Stimulated activated CD4-positive, alpha-beta T cell treated with anti-CD3 and anti-CD28 coated beads, Interleukin-1b, Interleukin-23, amount 100 ng/mL, for 1 hour (primary cell): ENCODE measurements at places on chromosomes 2 and 18.

DNA sequence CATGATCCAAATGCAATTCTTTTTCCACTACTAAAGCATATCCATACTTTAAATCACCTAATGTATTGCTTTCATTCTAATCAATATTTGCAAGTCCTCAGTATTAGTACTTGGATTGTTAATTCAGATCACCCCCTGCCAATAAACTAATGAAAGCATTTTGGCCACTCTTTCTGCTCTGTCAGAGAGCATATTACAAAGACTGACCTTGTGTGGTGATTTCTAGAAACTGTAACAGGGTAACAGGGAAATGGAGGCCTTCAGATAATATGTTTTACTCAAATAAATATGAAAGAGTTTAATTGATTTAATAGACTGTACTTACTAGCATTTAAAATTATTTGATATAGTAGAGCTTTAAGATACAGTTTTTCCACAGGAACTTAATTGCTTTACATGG is 453.0 kb downstream of the KCNJ3 start:
- no peak for DNase-seq

- no peak for DNase-seq
These were observed 77.9 kb downstream of the DTNA start for GRCh38 chr18:34787931-34788532.

GRCh38 chr2:217913436-217913835 is 89.4 kb downstream of the TNS1 start:
- DNase-seq = no peak

GRCh38 chr2:45864121-45864520 is 212.6 kb downstream of the PRKCE start:
- no peak for DNase-seq

GRCh38 chr2:172256886-172257285 is 154.2 kb upstream of the DLX2 start:
- no peak for DNase-seq

GRCh38 chr18:61643884-61644647 is 248.7 kb downstream of the RNF152 start:
- no peak for DNase-seq

- DNase-seq = no peak
These were observed 393.4 kb downstream of the ALK start for GRCh38 chr2:29527947-29528346.

DNA sequence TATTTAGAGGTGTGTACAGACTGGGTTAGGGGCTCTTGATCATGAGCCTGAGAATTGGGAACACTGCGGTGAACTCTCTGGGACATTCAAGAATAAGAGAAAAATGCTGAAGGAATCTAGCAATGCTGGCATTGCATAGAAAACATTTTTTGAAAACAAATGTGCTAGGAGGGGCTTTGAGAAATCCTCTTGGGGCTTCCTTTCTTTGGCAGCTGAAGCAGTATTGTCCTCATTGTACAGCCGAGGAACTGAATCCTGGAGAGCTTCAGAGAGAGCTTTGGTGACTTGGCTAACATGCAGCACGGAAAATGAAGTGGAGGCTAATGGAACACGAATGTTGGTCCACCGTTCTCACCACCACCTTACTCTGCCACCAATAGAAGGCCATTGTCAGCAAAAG is 107.3 kb upstream of the EFEMP1 start:
- DNase-seq = no peak

DNA sequence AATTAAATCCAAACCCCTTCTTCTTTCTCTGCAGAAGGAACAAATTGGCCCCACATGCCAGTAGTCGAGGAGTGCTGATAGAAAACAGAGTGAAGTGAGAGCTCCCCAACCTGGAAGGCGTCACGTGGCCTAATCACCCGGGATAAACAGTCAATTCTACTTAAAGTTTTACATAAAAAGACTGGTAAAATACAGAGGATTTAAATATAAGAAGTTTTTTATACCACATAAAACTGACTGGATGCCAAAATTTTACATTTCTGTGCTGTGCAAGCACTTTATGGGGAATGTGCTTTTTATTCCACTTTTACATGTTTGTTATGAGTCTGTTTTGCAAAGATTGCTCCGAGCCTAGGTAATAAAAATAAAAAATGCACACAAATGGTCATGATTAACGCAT is 1586.8 kb upstream of the ACVR2A start:
- no peak for DNase-seq

- no peak for DNase-seq
These were observed 34.7 kb downstream of the TTR start for GRCh38 chr18:31626409-31626808.

DNA sequence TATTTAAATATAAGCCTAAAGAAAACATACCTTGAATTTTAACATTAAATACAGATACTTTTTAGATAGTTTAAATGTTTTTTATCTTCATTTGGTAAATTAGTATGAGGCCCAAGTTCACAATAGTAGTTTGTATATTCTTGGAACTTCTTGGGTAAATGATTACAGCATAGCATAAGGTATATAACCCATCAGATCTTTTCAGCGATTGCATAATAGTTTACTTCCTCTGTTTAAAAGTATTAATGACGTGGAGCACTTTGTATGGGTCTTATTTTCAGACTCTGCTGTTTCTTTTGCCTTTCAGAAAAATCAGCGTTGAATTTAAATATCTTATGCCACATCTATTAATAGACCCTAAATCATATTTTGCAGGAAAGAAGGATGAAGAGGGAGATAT is 60.2 kb downstream of the CHRNA1 start:
- no peak for DNase-seq

DNA sequence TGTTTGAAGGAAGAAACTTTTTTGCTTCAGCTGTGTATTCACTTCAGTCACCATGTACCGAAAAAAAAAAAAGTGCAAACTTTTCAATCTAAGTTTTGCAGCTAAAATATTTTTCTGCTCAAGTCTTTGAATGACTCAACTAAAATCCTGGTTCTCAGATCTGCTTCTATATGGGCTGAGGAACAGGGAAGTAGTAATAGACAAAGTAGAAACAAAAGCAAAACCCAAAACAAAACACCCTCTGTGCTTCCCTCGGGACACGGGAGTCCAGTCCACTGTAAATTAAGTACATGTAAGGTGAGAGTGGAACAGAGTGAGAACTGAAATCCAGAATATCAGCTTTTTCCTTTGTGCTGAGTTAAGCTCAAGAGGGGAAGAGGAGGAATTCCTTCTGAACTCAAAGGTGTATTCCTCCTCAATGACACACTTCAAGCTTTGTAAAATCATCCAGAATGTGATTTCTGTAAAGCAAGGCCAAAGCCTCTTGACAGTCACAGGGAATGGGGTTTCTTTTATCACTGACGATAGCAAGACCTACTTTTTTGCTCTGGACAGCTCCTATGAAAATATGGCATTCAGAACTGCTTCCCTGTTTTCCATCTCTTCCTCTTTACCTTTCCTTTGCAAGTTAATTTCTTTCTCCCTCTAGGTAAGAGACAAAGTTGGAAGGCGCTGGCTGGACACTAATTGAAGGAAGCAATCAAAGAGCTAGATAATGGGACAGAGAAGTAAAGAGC is 433.5 kb upstream of the MMADHC start:
- no peak for DNase-seq

DNA sequence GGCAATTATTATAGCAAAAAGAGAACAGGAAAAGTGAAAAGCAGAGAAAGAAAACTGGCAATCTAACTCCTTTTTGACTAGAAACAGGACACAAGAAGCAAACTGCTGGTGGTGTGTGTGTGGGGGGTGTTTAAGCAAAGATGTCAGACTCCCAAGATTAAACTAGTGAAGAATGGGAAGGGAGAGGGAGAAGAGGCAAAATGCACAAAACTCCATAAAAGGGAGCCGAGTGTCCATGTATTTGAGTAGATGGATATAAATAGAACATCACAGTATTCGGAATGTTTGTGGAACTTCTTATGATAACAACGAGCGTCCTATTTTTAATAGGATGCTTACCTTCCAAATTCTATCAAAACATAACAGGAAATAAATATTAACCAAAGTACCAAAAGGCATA is 179.8 kb upstream of the TRIB2 start:
- DNase-seq = no peak

GRCh38 chr2:19746611-19747309 is 155.0 kb downstream of the TTC32 start:
- no peak for DNase-seq

- DNase-seq = no peak
These were observed 963 bp upstream of the MRPL44 start for GRCh38 chr2:223956300-223956699.

DNA sequence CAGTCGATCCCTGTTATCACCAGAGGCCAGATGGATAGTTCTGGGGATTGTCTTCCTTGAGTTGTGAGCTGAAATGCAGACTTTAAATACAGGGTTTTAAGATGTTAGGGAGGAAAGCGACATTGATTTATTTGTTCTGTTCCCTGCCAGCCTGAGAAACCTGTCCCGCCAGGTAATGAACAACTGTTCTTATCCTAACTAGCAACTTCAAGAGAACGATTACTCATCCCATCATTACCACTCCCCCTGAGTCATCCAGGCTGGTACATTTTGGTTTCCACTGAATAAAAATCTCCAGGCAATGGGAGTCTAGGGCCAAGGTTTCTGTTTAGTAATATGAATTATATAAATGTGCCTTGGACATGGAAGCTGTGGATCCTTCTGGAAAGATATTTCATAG is 131.2 kb downstream of the LYPD6B start:
- DNase-seq = no peak

GRCh38 chr18:7607540-7608173 is 40.5 kb downstream of the PTPRM start:
- no peak for DNase-seq

GRCh38 chr2:68193787-68194372 is 36.2 kb downstream of the PNO1 start:
- DNase-seq = no peak

GRCh38 chr2:7999683-8000476 is 682.0 kb upstream of the ID2 start:
- no peak for DNase-seq

GRCh38 chr2:162932416-162932815 is 93.8 kb upstream of the KCNH7 start:
- no peak for DNase-seq

GRCh38 chr2:83238111-83238510 is 1221.0 kb downstream of the SUCLG1 start:
- no peak for DNase-seq

GRCh38 chr2:145287736-145288135 is 767.8 kb upstream of the ZEB2 start:
- DNase-seq = no peak

DNA sequence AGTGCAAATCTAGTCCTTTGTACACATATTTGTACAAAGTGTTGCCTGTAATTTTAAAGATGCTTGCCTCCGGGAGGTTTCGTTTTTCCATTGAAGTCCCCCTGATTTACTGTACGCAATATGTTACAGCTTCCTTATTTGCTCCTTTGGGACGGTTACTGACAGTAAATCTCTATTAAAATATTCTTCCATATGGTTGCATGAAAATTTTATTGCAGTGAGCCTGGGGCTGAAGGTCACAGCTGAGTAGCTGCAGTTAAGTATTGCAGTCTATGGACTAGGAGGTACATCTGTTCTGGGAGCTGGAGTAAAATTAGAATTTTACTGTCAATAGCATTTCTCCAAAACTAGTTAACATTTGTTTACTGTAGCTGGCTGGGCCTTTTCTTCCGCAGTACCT is 119.2 kb downstream of the ETAA1 start:
- DNase-seq = no peak

DNA sequence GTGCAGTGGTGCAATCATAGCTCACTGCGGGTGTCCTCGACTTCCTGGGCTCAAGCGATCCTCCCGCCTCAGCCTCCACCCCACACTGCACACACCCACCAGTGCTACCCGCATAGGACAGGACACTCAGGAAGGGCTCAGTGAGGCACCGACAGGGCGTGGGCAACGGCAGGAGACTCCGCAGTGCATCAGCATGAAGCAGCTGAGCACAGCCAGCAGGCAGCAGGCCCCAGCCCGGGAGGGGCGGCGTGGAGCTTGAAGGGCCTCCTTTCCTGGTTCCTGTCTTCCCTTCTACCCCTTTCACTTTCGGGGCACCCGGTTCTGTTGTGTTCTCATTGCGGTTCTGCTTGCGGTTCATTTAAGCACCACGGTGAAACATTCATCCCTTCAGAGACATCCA is 89.8 kb downstream of the ZNF516 start:
- no peak for DNase-seq

DNA sequence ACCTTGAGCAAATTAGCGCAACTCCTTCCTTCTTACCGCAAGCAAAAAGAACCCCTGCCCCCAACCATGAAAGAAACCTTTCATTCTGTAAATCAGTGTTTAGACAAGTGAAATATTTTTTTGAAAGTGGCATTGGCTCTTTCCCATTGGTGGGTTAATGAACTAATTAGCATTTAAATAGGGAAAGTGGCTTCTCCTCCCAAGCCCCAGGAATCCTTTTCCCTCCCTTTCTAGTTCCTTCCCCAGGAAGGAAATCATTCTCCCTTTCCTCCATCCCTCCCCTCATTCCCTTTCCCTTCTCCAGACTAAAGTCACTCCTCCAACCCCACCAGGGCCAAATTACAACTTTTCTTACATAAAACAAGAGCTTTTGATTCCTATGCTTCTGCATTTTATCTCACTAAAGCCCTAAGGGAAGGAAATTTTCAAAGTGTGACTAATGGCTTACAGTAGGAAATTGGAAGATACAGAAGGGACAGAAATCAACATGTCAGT is 22.9 kb upstream of the TYMS start:
- no peak for DNase-seq

- no peak for DNase-seq
These were observed 26.8 kb downstream of the MAL start for GRCh38 chr2:95052307-95052706.

GRCh38 chr2:143345887-143346787 is 216.9 kb downstream of the ARHGAP15 start:
- no peak for DNase-seq

DNA sequence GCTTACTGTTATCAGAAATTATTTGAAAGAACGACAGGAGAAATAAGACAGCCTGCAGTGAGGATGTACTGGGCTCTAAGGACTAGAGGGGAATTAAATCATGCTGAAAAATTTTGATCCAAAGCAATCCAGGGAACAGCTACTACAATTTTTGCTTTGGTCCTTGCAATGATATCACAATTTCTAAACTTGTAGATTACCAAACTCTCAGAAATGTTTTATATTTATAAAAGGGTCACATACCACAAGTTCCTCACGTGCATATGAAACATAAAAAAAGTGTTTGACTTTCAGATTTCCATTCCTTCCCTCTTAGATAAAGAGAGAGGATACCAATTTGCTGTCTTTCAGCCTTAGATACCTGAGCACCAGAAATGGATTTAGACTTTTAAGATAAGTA is 261.2 kb downstream of the STK39 start:
- DNase-seq = no peak

- DNase-seq = no peak
These were observed 44.7 kb downstream of the FAM210A start for GRCh38 chr18:13681701-13682100.

- no peak for DNase-seq
These were observed 131.5 kb upstream of the STON1 start for GRCh38 chr2:48398285-48399002.
